Caco-2 (cell line): ENCODE measurements at places on chromosomes 16 and 17. TPM values are rescaled to one million over a fixed set of nuclear protein-coding genes. Genes with fewer than 3 reads are reported as not detected.
A peak's percentile ranks its signal among the peaks of the same experiment; 100 is the strongest.

DNA sequence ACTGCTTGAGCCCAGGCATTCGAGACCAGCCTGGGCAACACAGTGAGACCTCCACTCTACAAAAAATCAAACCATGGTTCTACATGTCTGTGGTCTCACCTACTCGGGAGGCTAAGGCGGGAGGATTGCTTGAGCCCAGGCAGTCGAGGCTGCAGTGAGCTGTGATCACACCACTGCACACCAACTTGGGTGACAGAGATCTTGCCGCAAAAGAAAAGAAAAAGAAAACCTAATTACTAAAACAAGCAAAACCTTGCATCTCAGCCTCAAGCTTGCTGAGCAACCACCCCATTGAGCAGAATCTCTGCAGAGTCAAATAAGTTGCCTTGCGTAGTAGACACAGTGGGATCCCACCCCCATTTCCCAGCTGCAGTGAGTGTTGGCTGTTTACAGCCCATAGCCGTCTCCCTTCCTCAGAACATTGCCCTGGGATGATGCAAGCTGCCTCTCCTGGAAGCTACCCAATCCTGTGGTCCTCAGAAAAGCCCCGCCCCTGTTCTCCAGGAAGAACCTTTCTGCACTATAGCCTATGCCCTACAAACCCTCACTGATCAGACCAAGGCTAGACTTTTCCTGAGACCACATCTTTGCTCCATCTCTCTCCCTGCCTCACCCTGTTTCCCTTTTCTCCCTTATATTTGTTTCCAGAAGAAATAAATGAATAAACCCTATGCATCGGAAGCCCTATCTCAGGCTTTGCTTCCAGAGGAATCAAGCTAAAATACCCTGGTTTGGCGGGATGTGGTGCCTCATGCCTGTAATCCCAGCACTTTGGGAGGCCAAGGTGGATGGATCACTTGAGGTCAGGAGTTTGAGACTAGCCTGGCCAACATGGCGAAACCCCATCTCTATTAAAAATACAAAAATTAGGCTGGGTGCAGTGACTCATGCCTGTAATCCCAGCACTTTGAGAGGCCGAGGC lies 16.7 kb upstream of the ERN2 start:
- peak; percentile 56 for DNase-seq

- DNase-seq = no peak
Observed at GRCh38 chr16:68612996-68613395, 32.1 kb upstream of the CDH3 start.

CCL15 gene
- total RNA-seq = 0.30 and 0.52 TPM in 2 replicates

- no peak for DNase-seq
Observed at GRCh38 chr17:81577278-81578000, 25.3 kb upstream of the FAAP100 start.

SLC25A39 gene
- total RNA-seq = 155 and 172 TPM in 2 replicates

GRCh38 chr17:56902348-56902747 lies 11.5 kb downstream of the TRIM25 start:
- no peak for DNase-seq

IFI35 gene
- 9.4 and 10.2 TPM in 2 replicates for total RNA-seq

GRCh38 chr16:1182316-1182671 lies 29.4 kb downstream of the CACNA1H start:
- DNase-seq = peak; percentile 57

HP gene
- 0.61 and 1.3 TPM in 2 replicates for total RNA-seq

DNA sequence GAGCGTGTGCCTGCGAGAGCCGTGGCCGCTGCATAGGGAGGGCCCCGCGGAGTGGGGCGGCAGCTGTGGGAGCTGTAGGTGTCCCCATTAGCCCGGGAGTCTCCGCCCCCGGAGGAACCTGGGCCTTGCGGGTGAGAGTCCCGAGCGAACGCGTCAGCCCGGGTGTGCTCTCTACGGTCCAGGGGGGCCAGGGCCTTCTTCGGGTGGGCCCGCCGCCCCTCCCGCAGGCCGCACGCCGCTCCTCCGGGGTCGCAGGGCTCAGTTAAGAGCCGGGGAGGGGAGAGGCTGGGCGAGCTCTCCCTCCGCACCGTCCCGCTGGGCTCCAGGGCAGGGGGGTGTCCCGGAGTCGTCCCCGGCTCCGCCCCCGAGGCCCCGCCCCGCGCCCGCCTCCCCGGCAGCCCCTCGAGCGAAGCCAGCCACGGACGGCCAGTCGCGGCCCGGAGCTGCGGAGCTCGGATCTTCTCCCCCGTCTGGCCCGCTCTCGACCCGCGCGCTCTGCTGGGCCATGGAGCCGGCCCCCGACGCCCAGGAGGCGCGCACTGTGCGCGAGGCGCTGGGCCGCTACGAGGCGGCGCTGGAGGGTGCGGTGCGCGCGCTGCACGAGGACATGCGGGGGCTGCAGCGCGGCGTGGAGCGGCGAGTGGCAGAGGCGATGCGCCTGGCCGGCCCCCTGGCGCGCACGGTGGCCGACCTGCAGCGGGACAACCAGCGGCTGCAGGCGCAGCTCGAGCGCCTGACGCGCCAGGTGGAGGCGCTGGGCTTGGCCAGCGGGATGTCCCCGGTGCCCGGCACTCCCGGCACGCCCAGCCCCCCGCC lies at the start of gene SMTNL2:
TSS of gene SMTNL2 (plus strand) at position 429 of the 816 bp plus-strand sequence. CDS start at position 506, 77 bp downstream.
- DNase-seq = peak; percentile 65

DNA sequence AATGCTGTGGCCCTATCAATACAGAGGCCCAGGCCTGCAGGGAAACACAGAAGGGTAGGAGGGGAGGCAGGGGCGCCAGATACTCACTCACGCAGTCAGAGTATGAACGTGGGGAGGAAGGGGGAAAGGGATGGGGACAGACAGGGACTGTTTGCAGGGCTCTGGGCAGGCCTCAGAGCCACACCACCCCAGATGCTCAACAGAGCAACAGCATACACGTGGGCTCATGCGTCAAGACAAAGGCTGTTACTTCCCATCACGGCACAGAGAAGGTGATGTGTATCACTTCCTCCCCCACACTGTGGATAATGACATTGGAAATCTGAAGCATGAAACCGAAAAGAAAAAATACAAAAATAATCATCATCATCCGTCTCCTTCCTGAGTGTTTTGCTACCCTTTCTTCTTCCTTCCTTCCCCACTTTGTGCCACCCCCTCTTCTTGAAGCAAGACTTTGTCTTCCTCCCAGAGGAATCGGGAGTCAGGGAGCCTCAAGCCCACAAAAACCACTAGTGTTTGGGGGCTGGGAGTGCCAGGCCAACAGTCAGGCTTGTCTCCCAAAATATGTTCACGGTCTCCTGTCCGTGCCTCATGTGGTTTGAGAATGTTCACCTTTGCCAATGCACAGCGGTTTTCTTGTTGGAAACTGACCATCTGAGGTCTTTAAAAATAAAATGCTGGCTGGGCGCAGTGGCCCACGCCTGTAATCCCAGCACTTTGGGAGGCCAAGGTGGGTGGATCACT lies 20.1 kb downstream of the SLC39A11 start:
- no peak for DNase-seq

- DNase-seq = no peak
Observed at GRCh38 chr16:17397499-17397891, 73.3 kb downstream of the XYLT1 start.

MMP2 gene
- 0.14 and 0.91 TPM in 2 replicates for total RNA-seq
